Neural progenitor cell (in vitro differentiated cells): ENCODE measurements at places on chromosomes 11 and 22. TPM values are rescaled to one million over a fixed set of nuclear protein-coding genes. Genes with fewer than 3 reads are reported as not detected.

GRCh38 chr11:116101902-116102301, 597.7 kb upstream of the CADM1 start:
- no peak overlapping the region for H3K27ac ChIP-seq
- no peaks in the 10 kb centered on the region for H3K4me1 ChIP-seq
- H3K36me3 ChIP-seq = no peaks in the 10 kb centered on the region
- DNase-seq = no peak

GRCh38 chr11:102587722-102588121, 37.4 kb downstream of the MMP20 start:
- no peaks in the 10 kb centered on the region for H3K27me3 ChIP-seq
- H3K27ac ChIP-seq = no peak overlapping the region
- no peak for DNase-seq

DNA sequence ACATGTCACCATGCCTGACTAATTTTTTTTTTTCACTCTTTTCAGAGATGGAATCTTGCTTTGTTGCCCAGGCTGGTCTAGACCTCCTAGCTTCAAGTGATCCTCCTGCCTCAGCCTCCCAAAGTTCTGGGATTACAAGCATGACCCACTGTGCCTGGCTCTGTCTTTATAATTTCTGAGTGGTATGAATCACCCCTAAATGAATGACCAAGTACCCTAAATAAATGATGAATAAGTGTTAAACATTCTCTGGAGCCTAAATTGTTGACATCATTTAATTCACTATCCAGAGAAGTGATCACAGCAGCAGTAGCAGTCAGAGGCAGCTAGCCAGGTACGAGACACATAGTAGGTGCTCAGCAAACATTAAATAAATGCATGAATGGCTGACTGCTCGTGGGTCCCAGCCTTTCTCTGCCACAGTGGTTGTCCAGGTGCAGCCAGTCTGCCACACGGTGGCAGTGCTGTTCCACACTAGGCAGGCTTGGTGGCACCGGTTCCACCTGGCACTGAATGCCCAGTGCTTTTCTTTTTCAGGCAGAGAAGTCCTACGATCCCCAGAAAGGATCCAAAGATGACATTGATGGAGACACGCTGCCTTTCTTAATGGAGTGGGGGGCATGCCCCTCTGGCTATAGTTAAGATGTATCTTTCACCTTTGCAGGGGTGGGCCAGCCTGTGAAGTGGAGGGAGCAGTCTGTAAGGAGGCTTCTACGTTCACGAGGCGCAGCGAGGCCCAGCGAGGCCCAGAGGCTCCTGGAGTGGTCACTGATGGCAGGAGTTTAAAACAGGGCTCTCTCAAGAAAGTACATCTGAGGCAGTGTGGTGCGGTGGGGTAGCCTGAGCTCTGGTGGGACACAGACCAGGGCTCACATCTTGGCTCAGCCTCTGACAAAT, 8.7 kb upstream of the TTC12 start:
- H3K27me3 ChIP-seq = no peaks in the 10 kb centered on the region
- no peak overlapping the region for H3K27ac ChIP-seq
- H3K4me1 ChIP-seq = no peaks in the 10 kb centered on the region
- H3K4me3 ChIP-seq = no peak overlapping the region
- H3K36me3 ChIP-seq = no peaks in the 10 kb centered on the region

Gene HTR3B
- total RNA-seq = not detected in 2 replicates

GRCh38 chr11:16093889-16094653, 262.3 kb downstream of the SOX6 start:
- no peak for DNase-seq
- H3K27ac ChIP-seq = no peak overlapping the region
- H3K36me3 ChIP-seq = no peaks in the 10 kb centered on the region
- peaks cover 47% of the 10 kb centered on the region for H3K4me1 ChIP-seq

GRCh38 chr22:43894122-43894521, 2.3 kb upstream of the PNPLA5 start:
- H3K4me3 ChIP-seq = no peak overlapping the region
- DNase-seq = no peak
- no peak overlapping the region for H3K27ac ChIP-seq

DNA sequence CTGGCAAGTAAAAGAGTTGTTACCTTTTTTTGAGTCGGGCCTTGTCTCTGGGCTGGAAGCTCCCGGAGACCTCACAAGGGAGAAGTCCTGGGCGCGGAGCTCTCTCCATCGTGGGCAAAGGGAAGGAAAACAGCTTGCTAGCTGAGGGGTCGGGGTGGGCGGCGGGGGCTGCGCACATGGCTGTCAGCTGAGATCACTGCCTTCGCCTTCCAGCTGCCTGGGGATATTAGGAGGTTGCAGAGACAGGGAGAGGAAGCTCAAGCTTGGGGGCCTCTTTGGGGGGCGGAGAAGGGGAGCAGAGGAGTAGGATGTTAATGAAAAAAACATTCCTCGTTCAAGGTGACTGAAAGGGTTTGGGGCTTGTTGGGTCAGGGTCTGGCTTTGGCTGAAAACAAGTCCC, 49.2 kb upstream of the ALX4 start:
- H3K4me3 ChIP-seq = no peak overlapping the region
- no peak overlapping the region for H3K27ac ChIP-seq
- no peaks in the 10 kb centered on the region for H3K4me1 ChIP-seq

DNA sequence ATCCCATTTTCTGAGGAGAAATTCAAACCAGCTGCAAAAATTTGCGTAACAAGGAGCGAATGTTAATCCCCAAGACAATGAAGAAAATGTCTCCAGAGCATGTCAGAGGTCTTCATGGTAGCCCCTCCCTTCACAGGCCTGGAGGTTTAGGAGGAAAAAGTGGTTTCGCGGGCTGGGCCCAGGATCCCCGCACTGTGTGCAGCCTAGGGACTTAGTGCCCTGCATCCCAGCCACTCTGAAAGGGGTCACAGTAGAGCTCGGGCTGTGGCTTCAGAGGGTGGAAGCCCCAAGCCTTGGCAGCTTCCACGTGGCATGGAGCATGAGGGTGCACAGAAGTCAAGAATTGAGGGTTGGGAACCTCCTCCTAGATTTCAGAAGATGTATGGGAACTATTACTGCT, 87.4 kb downstream of the BRD1 start:
- no peaks in the 10 kb centered on the region for H3K4me1 ChIP-seq
- H3K27ac ChIP-seq = no peak overlapping the region
- H3K36me3 ChIP-seq = no peaks in the 10 kb centered on the region
- H3K4me3 ChIP-seq = no peak overlapping the region
- no peaks in the 10 kb centered on the region for H3K27me3 ChIP-seq

DNA sequence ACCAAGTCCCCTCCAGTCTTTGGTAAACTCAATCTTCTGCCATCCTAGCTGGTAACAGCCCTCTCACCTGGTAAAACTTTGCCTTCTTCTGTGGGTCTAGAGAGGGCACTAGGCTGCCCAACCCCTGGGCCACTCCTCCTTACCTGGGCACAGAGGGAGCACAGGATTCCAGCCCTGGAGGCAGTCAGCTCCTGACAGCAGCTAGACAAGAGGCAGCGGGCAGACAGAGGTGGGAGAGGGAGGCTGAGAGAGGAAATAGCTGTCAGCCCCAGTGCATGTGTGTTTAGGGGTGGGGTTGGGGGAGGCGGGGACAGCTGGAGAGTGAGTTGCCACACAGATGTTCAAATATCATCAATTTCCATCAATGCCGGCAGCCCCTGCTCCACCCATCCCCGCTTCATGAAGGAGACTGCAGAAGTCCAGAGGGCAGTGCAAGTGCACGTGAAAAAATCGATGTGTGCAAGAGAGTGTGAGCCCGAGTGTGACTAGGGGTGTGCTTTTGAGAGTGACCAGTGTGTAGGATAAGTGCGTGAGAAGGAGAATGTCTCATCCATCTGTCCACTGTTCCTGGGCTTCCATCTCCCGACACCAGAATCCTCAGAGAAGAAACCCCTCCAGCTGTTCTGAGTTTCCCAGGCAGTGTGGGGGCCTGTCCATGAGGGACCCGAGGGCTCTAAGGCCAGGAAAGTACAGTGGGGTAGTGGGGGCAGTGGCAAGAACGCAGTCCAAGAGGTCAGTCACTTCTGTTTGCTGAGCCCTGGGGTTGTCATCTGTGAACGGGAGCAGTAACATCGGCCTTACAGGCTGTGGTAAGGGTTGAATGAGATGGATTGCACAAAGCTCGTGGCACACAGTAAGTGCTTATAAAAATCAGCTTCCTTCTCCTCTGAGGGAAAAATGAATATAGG, at the start of gene PTGDR2:
TSS of gene PTGDR2 (minus strand) at position 225 of the 908 bp plus-strand sequence. CDS start 2,228 bp downstream, outside the sequence.
- no peak within 1 kb of the TSS for H3K27ac ChIP-seq
- no peaks in the 10 kb centered on the region for H3K36me3 ChIP-seq
- H3K4me1 ChIP-seq = no peaks in the 10 kb centered on the region
- peaks cover 36% of the 10 kb centered on the region for H3K27me3 ChIP-seq
- no peak within 1 kb of the TSS for H3K4me3 ChIP-seq

Gene TUBA8
- total RNA-seq = 0.09 and 0.39 TPM in 2 replicates

DNA sequence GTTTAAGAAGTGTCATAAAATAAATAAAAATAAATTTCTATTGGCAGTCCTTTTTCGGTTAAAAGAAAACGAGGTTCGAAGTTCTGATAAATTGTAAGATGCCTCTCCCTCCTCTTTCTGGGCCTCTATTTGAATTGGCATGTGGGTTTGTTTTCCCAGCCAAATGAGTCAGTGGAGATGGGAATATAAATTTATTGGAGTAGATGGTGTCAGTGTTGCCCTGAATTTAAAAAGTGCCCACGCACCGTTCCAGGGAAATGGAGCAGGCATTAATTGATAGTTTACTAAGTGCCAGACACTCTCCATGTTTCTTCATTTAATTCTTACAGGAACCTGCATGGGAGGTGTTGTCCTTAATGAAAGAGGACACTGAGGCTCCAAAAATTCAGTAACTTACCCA, 119.2 kb downstream of the FEZ1 start:
- no peaks in the 10 kb centered on the region for H3K36me3 ChIP-seq
- no peak for DNase-seq
- H3K4me3 ChIP-seq = no peak overlapping the region
- H3K27ac ChIP-seq = no peak overlapping the region
- H3K4me1 ChIP-seq = peaks cover 54% of the 10 kb centered on the region
- H3K27me3 ChIP-seq = peaks cover 10% of the 10 kb centered on the region

- peaks cover 24% of the 10 kb centered on the region for H3K4me1 ChIP-seq
- H3K27me3 ChIP-seq = no peaks in the 10 kb centered on the region
- H3K27ac ChIP-seq = peak overlapping the region; percentile 81
- no peak for DNase-seq
Measured at GRCh38 chr22:42608136-42608822, 6.4 kb downstream of the POLDIP3 start.

GRCh38 chr22:47919001-47919441, 1156.6 kb downstream of the TBC1D22A start:
- no peak overlapping the region for H3K27ac ChIP-seq
- H3K27me3 ChIP-seq = no peaks in the 10 kb centered on the region
- no peak overlapping the region for H3K4me3 ChIP-seq
- no peaks in the 10 kb centered on the region for H3K36me3 ChIP-seq
- peaks cover 12% of the 10 kb centered on the region for H3K4me1 ChIP-seq
